Activated T-cell treated with anti-CD3 and anti-CD28 coated beads, Interleukin-2, amount 50 U/mL, for 48 hours (primary cell): ENCODE measurements at places on chromosomes 3 and 15.

GRCh38 chr3:35671483-35671882 is 32.2 kb downstream of the ARPP21 start:
- DNase-seq: no peak

DNA sequence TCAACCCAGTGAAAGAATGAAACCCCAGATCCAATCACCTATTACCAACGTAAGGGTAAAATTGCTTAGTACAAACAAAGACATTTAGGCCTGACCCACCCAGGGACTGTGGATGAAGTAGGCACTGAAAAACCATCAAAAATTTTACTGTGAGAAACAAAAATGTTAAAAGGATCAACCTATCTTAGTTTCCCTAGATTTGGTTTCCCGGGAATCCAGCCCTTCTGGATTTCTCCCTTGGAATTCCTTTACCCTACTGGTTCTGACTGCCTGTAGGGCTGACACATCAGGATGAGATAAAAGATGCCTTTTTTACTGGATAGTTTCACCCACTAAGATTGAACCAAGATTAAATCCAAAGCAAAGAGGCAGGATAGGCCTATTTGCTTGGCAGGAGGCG is 102.7 kb downstream of the SCAPER start:
- no peak for DNase-seq

DNA sequence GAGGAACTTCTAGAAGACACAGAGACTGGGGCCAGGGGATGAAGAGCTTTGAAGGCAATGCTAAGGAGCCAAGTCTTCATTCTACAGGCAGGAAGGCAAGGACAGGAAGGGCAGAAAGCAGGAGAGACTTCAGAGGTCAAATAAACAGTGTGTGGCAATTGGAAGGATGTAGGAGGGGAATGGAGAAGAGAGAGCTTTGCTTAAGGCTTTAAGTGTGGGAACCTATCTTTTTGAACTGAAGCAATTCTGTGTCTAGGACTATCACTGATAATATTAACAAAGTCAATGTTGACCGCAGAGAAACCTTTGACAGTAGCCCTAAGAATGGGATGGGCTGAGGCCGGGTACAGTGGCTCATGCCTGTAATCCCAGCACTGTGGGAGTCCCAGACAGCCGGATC is 325.0 kb downstream of the FOXP1 start:
- DNase-seq: no peak

DNA sequence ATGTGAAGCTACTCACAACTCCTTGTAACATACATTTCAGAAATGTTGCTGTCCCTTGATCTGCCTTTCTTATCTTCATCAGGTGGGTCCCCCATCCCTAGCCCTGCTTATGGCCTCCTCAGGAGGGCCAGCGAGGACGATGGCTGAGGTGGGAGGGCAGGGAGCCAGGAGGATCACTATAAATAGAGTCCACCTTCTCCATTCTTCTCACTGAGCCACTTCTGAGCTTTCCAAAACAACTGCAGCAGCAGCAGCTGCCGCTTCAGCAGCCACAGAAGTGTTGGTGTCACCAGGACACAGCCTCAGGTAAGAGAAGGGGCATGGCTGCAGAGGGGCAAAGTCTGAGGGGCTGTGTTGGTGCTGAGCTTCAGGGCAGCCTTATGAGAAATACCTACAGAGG is 53.5 kb downstream of the ANAPC13 start:
- DNase-seq: no peak

DNA sequence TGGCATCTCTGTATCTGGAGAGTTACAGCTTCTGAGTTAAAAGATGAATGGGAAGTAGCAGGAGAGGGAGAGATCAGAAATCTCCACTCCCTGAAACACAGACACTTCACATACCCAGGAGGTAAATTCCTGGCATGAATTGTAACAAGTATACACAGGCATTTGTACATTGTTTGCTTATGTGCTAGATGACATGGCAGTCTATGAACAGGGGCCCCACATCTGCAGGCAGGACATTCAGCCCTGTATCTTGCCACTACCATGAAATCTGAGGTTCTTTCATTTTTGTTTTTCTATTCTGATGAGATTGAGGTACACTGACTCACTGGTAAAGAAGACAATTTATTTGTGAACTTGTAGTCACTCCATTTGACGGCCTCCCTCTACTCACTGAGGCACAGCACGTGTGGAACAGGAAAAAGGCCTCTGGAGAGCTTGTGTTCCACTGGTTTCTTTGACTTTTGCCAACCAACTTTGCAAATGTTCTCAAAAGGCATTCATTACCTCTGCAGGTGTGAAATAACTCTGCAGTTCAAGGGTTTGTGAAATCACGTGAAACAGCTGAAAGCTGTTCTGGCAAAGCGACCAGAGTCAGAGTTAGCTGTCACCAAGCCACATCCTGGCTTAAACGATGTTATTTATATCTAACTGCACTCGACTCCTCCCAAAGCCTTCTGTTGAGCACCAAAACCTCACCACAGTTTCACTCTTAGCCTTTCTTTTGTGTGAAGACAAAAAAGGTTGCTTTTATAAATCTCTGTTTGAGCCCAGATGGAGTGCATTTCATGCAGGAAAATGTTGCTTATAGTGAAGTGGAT is 401.3 kb upstream of the CFAP20DC start:
- DNase-seq: peak; percentile 78

DNA sequence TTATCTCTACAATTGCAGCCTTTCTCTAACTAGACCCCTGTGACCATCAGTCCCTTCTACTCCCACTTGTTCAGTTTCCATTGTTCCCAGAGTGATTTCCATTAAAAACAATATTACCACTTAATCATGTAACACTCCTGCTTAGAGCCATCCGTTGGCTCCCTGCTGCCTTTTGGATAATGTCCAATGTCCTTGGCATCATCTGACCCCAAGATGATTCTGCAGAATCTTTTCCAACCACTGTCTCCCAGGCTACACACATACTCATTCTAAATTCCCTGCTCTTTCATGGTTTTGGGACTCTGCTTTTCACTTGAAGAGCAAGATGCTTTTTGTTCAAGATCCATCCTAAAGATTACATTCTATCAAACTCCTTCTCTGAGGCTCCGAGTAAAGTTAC is 7.1 kb downstream of the KCNH8 start:
- no peak for DNase-seq

GRCh38 chr15:83695246-83695645 is 41.3 kb downstream of the ADAMTSL3 start:
- DNase-seq: no peak

DNA sequence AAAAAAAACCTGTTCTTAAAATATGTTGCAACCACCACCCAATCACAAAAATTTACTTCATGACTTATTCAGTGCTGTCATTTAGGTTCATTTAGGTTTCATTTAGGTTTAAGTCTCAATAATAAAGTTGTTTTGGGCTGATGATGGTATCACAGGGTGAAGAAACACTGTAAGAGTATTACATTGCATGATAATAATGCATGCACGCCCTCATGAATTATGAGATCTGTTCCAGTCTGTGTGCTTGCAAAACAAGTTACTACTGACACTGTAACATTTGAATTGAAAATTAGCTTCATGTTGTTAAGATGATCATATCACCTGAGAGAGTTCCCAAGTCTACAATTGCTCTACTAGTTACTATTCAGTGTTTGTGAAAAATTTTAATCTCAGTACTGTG is at the start of gene AADACL2:
TSS of gene AADACL2 (plus strand) at position 315 of the 400 bp plus-strand sequence. CDS start 109 bp downstream, outside the sequence.
- no peak for DNase-seq

GRCh38 chr15:86203462-86203861 is 123.8 kb downstream of the AGBL1 start:
- DNase-seq: no peak

- no peak for DNase-seq
Observed at GRCh38 chr15:86919581-86919980, 839.9 kb downstream of the AGBL1 start.

- DNase-seq: no peak
Observed at GRCh38 chr3:17032407-17033034, 147.8 kb downstream of the PLCL2 start.

DNA sequence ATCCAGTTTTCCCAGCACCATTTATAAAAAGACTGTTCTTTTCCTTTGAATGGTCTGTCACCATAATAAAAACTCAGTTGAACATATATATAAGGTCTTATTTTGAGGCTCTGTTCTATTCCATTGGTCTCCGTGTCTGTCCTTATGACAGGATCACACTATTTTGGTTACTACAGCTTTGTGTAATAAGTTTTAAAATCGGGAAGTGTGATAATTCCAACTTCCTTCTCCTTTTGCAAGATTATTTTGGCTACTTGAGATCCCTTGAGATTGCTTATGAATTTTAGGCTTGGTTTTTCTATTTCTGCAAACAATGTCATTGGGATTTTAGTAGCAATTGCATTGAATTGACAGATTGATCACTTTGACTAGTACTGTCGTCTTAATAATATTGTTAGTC is 35.7 kb downstream of the SACM1L start:
- no peak for DNase-seq

- DNase-seq: no peak
Observed at GRCh38 chr15:71659730-71660067, 150.7 kb upstream of the NR2E3 start.

GRCh38 chr3:101379658-101380376 is 59.4 kb upstream of the IMPG2 start:
- DNase-seq: no peak

DNA sequence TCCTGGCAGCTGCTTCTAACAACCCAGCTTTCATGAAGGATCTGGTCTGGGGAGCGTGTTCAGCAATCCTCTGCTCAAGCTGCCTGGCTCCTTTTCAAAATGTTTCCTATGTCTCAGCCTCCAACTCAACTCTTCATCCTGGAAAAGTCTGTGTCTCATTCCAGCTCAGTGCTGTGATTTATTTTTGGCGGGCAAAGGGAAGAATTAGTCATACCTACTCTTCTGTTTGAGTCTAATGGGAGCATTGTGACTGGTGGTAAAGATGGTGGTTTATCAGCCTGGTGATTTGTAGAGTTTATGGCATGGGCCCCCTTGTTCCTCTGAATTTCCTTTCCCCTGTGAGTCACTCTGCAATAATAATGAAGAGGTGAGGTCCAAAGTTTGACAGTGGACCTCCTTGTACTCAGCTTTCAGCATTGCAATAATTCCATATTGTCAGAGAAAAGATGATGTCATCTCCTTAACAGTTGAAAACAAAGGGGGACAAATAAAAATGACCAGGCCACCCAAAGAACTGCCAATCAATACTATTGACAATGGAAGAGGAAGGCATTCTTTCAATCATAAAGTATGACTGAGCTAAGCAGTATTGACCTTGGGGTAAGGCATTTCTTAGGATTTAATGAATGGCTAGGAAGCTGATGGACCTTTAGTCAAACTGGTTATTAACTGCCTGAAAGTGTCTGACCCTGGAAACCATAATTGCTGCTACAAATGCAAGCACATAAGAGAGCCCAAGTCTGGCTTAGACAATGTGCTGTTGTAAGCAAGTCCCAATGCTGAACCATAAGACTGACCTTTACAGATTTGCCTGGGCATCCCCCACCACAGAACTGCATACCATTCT is 204.7 kb upstream of the MCTP2 start:
- no peak for DNase-seq

DNA sequence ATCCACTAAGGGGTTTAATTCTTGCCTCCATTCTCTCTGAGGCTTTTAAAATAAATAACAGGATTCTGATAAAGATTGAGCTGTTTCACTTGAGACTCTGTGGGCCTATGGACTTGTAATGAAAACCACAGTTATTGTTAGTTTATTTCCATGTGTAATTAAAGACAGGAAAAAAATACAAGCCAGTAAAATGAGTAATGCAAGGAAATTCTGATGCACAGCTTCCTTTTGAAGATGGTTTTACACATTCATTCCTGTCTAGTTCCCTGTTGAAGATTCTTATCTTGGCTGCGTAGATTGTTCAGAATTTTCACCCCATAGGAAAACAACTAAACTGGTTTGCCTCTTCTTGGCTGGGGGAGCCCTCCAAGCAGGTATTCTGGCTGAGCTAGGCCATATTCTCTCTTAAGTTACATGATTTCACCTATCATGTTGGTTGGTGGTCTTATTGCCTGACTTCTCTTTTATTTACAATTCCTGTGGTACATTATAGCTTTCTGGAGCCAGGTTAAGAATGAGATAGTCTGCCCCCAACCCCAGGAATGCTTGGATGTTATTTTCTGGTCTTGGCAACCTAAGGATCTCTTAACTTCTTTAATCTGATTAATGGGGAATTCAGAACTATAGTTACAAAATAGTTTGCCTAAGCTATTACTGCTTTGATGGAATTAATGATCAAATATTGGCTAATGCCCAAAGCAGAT is 67.6 kb downstream of the MITF start:
- DNase-seq: no peak

- DNase-seq: no peak
Observed at GRCh38 chr3:112472691-112473090, 26.6 kb downstream of the BTLA start.

DNA sequence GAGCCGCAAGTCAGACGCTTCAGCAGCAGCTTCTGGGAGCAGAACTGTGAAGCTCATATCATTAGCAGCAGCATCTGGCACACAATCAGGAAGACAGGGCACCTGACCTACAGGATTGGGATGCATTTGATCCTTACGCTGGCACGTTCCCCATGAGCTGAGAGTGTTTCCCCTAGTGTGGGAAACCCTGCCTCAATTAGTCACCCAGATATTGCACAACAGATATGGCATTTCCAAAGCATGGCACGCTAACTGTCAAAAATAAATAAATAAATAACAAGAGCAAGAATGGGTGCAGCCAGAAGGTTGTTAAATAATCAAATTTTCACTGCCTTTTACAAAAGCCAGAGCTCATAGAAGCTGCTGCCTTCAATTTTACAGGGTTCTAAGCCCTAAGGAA is 189.6 kb upstream of the THBS1 start:
- DNase-seq: no peak

- DNase-seq: no peak
Observed at GRCh38 chr3:134328147-134328591, 46.1 kb downstream of the AMOTL2 start.

GRCh38 chr3:177351757-177352158 is 154.5 kb upstream of the TBL1XR1 start:
- DNase-seq: no peak

DNA sequence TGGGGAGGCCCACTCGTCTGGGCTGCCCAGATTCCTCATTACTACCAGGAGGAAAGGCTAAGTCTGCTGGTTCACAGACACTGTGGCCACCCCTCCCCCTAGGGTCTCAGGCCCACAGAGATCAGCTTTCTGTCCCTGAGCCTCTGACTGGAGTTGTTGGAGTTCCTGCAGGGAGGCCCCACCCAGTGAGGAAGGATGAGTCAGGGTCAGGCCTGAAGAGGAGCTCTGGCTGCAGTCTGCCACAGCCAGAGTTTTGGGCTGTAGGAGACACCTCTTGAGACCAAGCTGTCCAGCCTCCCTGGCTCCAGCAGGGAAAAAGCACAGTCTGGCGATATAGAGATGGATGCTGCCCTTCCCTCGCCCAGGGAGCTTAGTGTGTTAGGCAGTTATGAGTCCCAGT is 720.9 kb upstream of the SEMA6D start:
- DNase-seq: no peak
